Activated CD4-positive, alpha-beta T cell treated with anti-CD3 and anti-CD28 coated beads, Interleukin-2, amount 50 U/mL, for 24 hours (primary cell): ENCODE measurements at places on chromosomes 11 and 22.

DNA sequence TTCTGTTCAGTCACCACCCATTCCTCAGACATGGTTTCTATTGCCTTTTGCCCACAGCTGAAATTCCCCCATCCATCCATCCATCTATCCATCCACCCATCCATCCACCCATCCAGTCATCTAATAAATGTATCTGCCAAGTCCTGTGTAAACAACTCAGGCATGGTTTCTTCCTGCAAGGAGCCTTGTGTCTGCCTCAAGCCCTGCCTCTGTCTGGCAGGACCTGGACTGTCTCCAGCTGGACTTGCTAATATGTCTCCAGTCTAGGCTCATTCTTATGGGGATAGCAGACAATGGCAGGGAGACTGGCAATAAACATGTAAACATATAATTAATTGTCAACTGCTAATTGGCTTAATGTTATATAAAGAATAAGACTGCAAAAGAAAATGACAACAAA lies 64.7 kb upstream of the AMPD3 start:
- DNase-seq: no peak

GRCh38 chr22:24155627-24156140 lies 25.6 kb upstream of the SUSD2 start:
- DNase-seq: peak; percentile 27

- DNase-seq: no peak
These were observed 252.0 kb downstream of the CTTN start for GRCh38 chr11:70650075-70650909.

DNA sequence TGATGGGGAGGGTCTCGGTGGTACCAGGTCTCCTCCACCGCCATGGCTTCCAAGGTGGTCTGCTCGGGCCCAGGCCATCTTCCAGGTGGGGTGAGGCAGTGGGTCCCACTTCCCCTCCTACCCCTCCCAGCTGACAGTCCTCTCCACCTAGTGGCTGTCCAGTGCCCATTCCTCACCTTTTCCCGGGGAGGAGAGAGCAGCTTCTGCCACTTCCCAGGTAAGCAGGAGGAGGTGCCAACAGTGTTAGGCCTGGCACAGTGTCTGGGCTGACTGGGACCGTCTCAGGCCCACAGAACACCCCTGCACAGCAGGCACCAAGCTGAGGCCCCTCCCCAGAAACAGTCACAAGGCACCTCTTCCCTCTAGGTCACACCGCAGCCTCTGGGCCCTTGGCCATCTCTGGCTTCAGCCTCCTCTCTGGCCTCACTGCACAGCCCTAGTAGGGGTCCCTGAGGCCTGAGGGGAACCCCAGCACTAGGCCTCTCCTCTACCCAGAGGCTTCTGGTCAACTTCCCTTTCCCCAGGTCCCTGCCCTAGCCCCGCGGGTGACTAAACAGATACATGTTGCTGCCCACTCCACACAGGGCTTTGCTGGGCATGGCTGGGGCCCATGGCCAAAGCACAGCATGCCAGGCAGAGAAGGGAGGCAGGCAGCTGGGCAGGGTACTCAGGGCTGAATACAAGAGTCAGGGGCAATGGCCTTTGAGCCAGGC lies 2.3 kb upstream of the ANKRD13D start:
- DNase-seq: no peak

DNA sequence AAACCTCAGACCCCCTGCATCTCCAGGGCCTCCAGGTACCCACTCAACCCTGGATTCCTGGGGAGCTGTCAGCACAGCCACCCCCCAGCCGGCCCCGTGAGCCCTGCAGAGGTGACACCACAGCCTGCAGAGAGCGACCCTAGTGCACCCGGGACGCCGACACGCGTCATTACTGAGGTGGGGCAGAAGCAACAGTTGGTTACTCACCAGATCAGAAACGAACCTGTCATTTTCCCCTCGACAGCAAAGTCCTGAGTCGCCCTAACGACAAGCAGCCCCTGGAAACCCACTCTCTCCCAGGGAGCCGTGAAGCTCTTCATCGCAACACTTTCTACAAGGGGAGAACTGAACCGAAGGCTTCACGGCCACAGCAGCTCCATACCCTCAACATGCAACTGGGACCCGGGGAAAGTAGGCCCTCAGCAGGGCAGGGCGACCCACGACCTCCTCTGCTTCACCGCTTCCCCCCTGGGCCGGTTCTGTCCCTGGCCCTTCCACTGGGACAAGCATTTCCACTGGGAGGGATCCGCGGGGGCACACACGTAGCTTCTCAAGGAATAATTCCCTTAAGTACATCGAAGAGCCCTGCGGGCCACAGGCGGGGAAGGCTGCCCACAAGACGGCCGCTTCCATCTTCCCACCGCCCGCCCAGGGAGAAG lies 1.6 kb downstream of the BRD1 start:
- peak; percentile 54 for DNase-seq

DNA sequence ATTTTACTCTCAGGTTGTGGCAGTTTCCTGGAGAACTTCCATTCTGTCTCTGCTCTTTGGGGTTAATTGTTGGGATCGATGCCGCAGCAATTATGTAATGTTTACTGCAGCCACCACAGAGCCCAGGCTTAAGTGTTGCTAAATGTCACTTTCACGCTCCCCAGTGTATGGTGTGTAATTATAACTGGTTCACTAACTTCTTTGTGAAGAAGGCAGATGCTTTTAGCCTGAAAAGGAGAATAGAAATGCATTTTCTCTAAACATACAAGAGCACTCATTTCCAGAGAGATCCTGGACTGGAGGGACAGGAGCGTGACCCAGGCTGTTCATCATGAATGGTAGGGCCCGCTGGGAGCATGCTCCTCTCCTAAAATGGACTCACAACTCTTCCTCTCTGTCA lies 132.2 kb upstream of the PLET1 start:
- no peak for DNase-seq

DNA sequence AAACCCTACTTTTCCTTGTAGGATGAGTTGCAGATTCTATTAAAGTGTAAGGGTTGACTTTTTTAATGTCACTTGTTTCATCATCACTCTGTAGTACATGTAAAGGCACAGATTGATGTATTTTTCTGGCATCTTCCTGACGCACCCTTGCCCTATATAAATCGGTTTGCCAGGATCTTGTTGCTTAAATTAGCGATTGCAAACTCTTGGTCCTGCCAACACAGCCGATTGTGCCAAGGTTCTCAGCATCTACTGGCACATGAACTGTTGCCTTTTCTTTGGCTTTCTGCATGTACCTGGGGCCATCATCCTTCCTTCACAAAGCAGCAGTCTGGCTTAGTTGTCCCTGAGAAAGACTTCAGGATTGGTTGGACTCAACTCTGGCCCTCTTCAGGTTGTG lies 7.5 kb upstream of the LIN7C start:
- DNase-seq: no peak

- no peak for DNase-seq
These were observed 17.9 kb downstream of the OSBPL5 start for GRCh38 chr11:3147257-3147619.

GRCh38 chr22:39486951-39487825 lies 14.9 kb upstream of the MIEF1 start:
- DNase-seq: no peak

DNA sequence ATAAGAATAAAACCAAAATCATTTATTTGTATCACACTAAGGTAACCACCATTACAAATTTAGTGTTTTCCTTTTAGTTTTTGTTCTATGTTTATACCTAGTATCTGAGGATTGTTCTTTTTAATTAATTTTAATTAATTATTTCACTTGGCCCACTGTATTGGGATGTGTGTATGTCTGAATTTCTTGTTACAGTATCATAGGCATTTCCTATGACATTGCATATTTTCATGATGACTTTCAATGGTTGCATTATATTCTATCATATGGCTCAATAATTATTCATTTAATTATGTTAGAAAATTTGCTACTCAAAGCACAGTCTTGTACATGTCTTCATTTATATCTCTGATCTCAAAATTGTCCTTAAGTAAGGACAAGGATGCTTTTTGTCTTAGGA lies 41.0 kb downstream of the C11orf71 start:
- no peak for DNase-seq

GRCh38 chr22:37018815-37019308 lies 385 bp downstream of the TST start:
- DNase-seq: no peak

DNA sequence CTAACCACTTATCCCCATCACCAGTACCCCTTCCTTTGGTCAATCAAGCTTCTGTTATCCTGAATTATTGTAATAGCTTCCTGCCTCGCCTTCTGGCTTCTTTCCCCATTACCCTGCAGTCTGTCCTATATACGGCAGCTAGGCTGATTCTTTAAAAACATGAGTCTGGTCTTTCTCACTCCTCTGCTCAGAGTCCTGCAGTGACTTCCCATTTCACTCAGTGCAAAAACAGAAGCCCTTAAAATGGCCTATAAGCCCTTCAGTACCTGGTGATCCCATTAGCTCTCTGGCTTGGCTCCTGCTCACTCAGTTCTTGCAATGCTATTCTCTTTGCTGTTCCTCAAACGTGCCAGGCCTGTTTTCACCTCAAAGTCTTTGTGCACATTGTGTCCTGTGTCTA lies 58.4 kb downstream of the JRKL start:
- DNase-seq: no peak

DNA sequence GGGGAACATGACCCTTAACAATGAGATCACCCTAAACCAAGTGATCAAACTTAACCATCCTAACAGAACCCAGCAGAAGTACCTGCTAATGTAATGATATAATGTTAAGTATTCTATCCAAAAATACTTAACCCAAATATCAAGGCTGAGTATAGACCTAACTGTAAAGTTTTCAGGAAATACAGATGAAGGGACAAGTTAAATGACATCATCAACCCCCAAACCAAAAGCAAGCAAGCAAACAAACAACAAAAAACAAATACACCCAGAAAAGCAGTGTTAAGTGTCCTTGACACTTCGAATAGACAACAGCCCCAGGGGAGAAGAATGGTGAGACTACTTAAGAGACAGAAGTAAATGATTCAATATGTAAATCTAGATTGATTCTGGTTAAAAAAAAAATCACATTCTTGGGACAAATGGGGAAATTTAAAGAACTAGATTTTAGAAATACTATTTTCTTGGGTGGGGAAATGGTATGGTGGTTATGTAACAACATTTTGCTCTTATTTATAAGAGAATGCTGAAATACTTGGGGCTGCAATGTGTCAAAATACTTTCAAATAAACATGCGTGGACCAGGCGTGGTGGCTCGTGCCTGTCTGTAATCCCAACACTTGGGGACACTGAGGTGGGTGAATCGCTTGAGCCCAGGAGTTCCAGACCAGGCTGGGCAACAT lies 2.5 kb downstream of the CSTF3 start:
- DNase-seq: no peak

GRCh38 chr11:33015621-33016551 lies at the start of gene DEPDC7:
DEPDC7 (plus strand) TSS chr11:33015878; CDS start chr11:33015956, 78 bp downstream.
- DNase-seq: peak; percentile 43

GRCh38 chr11:73342633-73343032 lies 33.6 kb upstream of the RELT start:
- DNase-seq: no peak

- no peak for DNase-seq
These were observed 89.1 kb downstream of the RPS6KA4 start for GRCh38 chr11:64447831-64448598.
